NCI-H1436 treated with DMSO at 0.1 percent for 48 hours (cell line): ENCODE measurements at places on chromosomes 7 and 10.

- DNase-seq, result no peak
Observed at GRCh38 chr7:90180011-90180585, 25.8 kb downstream of the STEAP1 start.

DNA sequence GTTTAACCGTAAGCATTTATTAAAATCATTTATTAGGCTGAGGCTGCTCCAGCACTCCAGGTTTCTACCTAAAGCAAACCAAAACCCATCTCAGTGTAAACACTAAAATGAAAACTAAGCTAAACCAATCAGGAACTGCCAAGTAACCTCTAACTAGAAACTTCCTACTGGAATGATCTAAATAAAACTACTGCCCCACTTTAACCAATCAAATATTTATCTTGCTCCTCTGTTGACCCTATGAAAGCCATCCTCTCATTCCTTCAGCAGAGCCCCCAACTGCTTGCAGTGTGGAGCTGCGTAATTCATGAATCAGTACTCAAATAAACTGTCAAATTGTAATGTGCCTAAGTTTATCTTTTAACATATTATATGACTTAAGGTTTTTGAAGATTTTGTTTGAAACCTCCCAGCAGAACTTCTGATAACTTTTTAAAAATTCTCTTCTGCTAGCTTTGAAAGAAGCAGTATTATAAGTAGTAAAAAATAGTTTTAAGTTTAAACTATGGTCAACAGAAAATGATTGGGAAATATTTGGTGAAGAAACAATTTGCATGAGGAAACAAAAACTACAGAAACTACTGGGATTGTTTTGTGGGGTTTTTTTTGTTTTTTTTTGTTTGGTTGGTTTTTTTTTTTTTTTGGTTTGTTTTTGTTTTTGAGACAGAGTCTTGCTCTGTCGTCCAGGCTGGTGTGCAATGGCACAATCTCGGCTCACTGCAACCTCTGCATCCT is 47.4 kb downstream of the GPR37 start:
- DNase-seq, result no peak

DNA sequence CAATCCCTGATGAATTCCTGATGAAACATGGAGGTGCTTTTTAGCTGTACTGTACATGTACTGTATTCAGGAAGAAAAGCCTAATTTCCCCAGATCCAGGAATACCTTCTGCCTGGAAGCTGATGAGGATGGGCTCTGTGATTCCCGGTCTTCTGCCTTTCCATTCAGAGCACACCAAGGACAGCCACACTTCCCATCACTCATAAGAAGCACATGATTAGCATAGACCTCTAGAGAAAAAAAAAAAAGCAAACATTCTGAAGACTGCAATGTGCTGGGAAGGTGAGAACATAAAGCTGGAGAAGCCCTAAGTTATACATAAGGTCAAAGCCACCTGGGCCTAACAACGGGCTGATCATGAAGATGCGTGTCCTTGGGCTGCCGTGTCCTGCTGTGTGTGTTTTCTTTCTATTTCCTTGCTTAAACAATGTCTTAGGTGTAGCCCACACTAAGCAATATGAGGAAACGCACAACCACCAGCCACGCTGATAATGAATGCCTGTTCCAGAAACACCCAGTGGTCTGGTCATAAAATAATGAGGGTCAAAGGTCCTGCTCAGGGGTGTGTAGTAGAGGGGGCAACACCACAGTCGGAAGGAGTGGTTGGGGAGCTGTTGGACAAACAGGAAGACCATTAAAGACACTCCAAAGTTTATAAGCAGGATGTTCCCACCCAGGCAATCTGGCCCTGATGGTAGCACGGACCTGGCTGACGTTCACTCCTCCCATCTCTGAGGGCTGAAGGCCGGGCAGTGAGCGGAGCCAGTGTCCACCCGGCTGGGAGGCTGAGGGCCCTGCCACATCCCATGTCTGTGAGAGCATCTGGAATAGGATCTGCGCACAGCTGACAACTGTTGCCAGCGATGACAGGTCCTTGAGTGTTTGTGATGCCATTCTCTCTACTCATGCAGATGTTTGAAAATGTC is 7.9 kb downstream of the PKD1L1 start:
- DNase-seq, result no peak

GRCh38 chr7:82755705-82756551 is 312.4 kb upstream of the CACNA2D1 start:
- no peak for DNase-seq

GRCh38 chr10:77391605-77392235 is 245.9 kb downstream of the KCNMA1 start:
- DNase-seq, result no peak

DNA sequence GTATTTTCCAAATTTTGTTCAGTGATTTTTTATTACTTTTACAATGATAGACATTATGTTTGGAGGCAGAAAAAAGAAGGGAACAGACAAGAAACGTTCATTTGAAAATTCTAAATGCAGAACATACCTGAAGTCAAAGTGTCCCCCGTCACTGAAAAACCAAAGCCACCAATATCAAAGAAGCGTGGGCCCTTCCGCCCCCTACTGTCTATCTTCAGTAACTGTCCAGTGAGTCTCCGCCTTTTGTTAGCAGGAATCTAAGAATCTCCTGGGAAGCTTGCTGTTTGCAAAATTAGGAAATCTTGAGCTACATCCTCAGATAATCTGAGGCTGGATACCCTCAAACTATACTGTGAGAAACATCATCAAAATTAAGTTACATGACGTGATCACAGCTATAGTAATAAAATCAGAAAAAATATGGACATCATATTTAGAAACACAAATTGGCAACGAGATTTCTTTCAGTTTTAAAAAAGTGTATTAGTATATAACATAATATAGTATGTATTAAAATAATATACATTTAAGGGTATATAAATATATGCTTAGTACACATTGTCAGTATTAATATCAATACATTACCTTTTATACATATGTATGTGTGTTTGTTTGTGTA is 169.3 kb upstream of the AKR1E2 start:
- no peak for DNase-seq

GRCh38 chr7:39565538-39565937 is 666 bp upstream of the YAE1 start:
- no peak for DNase-seq

DNA sequence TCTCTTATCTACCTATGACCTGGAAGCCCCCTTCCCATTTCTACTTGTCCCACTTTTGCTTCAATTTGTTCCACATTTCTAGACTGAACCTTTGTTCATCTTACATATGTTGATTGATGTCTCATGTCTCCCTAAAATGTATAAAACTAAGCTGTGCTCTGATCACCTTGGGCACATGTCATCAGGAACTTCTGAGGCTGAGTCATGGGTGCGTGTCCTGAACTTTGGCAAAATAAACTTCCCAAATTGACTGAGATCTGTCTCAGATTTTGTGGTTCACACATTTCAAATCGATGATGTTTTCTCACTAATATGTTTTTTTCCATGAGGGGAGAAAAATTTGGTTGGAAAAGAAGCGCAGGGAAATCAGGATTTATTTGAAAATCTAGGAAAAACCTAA is 406.2 kb upstream of the LRRTM3 start:
- DNase-seq, result no peak

- no peak for DNase-seq
Observed at GRCh38 chr7:55250313-55250712, 114.8 kb upstream of the LANCL2 start.

GRCh38 chr10:48800007-48800675 is 115.5 kb downstream of the WDFY4 start:
- DNase-seq, result no peak

- no peak for DNase-seq
Observed at GRCh38 chr7:103148131-103148993, 537 bp downstream of the NAPEPLD start.

- no peak for DNase-seq
Observed at GRCh38 chr7:130733931-130734814, at the start of gene KLF14. TSS of gene KLF14 (minus strand) at chr7:130734207. CDS start at chr7:130734033, 174 bp downstream.

- DNase-seq, result no peak
Observed at GRCh38 chr7:151206914-151207313, 3.4 kb downstream of the H2BK1 start.

DNA sequence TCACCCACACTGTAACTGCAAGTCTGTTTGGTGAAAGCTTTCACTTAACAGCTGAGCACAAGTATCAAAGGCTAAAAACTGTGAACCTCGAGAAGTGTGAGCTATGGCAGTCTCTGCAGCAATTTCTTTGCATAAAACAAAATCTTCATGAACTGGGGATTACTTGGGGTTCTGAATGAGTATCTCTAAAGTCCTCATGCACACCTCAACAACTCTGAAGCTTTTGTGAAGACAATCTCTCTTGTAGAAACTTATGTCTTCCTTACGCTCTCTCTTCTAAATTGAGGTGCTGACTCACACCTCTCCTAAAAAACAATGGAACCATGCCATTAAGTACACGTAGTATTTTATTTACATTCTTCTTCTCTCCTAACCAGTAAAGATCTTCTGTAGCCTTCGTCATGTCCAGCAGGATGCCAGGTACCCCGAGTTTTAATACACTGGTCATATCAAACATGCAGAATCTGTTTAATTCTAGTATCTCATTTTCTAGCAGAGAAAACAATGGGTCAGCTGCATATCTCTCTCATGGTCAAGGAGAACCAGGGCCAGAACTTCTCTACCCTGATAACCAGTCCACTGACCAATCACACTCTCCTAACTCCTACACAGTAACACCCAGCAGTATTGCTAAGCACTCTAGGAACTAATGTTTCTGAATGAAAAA is 76.9 kb downstream of the UBE2H start:
- DNase-seq, result no peak

DNA sequence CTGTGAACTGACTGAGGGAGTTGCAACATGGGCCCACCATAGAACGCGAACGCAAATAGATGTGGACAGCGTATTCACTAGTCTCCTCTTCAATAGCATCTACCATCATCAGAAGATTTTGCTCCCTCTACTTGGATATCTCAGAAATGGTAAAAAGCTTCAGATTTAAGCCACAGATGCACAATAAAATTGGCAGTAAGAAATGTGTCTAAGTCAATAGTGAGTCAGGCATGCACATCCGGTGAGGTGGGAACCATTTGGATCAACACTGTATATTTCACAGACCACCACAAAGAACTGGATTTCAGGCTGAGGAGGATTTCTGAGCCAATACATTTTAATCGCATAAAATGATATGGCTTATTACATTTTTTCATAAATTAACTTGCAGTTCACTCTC is 111.5 kb upstream of the ADAM12 start:
- no peak for DNase-seq

GRCh38 chr10:3639546-3639945 is 145.5 kb downstream of the KLF6 start:
- no peak for DNase-seq

DNA sequence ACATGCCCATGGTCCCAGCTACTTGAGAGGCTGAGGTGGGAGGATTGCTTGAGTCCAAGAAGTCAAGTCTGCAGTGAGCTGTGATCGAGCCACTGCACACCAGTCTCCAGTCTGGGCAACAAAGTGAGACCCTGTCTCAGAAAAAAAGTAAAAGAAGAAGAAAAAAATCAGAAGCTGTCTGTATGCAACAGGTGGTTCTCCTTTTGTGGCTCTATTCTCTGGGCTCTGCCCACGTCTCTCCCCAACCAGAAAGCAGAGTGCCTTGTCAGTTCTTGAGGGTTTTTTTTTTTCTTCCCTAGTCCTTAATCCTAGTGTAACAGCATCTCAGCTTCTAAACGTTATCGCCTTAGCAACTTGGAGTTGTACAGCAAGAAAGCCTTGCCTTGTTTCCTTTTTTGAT is 89.5 kb downstream of the PRKCQ start:
- no peak for DNase-seq

- DNase-seq, result no peak
Observed at GRCh38 chr7:27147199-27148030, at the start of gene HOXA6. TSS of gene HOXA6 (minus strand) at chr7:27147774. CDS start at chr7:27147749, 25 bp downstream.

- no peak for DNase-seq
Observed at GRCh38 chr10:88687853-88688467, 18.1 kb upstream of the LIPK start.

- DNase-seq, result no peak
Observed at GRCh38 chr7:14734839-14735321, 167.7 kb downstream of the DGKB start.

- no peak for DNase-seq
Observed at GRCh38 chr7:30116771-30117170, 18.0 kb upstream of the MTURN start.

DNA sequence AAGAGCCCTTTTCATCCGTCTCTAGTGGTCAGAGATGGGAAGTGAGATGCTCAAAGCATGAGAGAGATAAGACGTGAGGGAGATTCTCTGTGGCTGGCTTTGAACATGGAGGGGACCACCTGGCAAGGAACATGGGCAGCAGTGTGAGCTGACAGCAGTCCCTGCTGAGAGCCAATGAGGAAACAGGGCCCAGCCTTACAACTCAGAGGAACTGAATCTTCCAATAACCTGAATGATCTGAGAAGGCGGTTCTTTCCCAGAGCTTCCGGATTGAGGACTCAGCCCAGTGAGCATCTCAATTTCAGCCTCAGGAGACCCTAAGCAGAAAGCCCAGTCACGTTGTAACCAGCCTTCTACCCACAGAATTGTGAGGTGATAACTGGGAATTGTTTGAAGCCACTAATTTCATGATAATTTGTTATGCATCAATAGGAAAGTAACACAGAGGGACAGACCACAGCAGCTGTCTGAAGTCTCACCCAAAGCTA is 33.9 kb upstream of the IKZF1 start:
- no peak for DNase-seq

DNA sequence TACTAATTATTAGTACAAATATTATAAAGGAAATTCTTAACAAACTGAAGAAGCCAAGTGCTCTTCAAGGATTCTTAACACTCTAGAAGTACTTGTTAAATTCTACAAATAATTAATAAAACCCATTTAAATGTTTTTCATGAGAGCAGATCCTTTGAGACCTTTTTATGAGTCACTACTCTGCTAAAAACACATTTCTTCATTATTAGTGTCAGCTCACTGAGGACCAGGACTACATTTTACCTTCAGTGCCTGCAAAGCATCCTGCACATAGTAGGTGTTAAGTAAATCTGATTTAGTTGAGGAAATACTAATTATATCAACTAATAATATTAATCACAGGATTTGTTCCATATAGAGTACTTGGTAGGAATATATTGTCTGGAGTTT is 273.6 kb downstream of the PHTF2 start:
- no peak for DNase-seq

DNA sequence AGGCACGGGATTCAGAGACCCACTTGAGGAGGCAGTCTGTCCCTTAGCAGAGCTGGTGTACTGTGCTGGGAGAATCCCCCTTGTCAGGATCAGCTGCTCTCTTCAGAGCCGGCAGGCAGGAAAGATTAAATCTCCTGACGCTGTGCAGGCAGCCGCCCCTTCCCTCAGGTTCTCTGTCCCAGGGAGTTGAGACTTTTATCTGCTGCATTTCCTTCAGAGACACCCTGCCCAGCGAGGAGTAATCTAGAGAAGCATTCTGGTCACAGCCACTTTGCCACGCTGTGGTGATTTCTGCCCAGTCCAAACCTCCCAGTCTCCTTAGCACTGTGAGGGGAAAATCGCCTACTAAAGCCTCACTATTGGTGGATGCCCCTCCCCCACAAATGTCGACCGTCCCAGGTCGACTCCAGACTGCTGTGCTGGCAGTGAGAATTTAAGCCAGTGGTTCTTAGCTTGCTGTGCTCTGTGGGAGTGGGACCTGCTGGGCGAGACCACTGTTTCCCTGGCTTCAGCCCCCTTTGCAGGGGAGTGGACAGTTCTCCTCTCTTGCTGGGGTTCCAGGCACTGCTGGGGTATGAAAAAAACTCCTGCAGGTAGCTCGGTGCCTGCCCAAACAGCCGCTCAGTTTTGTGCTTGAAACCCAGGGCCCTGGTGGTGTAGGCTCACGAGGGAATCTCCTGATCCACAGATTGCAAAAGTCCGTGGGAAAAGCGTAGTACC is 265.4 kb downstream of the ZWINT start:
- no peak for DNase-seq

- no peak for DNase-seq
Observed at GRCh38 chr7:56218510-56218909, 102.3 kb upstream of the NUPR2 start.

GRCh38 chr7:106178593-106179134 is 66.6 kb upstream of the SYPL1 start:
- no peak for DNase-seq
